Chondrocyte (in vitro differentiated cells): ENCODE measurements at places on chromosomes 7 and 10.

- no peak for DNase-seq
Observed at GRCh38 chr10:20976891-20977290, 79.8 kb upstream of the NEBL start.

GRCh38 chr7:111012799-111013675 lies 77.9 kb upstream of the LRRN3 start:
- no peak for DNase-seq

DNA sequence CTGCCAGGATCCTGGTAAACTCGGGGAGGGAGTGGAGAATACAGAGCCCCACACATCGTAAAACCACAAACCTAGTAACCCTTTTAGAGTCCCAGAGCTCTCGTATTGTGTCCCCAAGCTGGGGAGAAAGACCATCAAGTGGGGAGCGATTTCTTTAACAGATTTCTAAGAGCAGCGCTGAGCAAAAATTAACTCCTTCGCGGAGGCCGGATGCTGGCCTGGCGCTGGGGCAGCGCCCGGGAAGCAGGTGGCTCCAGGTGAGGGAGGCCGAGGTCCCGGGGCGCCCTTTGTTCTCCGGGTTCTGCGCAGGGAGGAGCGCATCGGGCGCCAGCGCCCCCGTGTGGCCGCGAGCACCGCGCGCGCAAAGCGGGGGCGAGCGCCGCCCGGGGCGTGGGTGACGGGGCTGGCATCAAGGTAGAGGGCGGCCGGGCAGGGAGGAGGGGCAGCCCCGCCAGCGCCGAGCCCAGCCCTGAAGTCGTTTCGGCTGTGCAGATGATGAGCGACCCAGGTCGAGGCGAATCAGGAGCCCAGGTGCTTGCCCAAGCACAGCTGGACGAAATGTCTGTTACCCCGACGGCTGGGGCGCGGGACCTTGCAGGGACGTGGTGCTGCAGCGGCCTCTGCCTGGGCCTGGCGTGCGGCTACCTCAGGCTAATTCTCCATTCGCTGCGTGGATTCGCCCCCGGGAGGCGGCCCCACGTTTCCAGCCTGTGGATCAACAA lies 10.4 kb upstream of the FGFR2 start:
- peak; percentile 87 for DNase-seq

DNA sequence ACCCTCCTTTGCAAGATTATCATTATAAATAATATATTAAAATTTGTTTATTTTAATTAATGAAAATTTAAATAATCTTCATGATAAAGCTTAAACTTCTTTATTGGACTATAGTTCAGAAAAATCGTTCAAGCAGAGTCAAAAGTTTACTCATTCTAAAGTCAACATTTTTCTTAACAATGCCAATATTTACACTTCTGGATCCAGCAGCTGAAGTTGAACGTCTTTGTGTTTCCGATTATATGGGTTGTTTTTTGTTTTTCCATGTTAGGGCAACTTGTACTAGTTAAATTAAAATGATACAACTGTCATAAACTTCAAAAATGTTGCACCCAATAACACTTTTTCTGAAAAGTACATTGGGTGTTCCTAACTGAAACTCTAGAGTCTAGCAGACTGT lies 43.8 kb downstream of the GRB10 start:
- no peak for DNase-seq

GRCh38 chr7:97667359-97667758 lies 64.5 kb upstream of the TAC1 start:
- no peak for DNase-seq

DNA sequence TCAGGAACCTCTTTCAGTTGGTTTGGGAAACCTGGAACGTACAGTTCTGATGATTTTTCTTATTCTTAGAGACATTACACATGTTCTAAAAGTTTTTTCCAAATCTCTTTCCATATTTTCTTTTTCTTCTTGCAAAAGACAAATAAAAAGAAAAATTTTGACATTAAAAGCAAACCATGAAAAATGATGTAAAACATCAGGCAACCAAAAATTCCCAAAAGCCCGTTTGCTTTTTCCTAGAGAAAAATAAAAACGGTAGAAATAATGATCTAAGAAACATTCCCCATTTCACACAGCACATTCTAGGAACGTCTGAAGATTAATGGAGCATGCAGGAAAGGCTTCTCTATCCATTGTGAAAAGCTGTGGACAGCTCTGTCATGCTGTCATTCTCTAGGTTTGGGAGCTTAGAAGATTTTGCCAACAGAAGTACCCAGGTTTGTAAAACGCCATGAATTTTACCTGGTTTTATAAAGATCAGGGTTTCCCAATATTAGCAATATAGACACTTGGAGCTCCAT lies 11.2 kb upstream of the PRTFDC1 start:
- no peak for DNase-seq

- DNase-seq = no peak
Observed at GRCh38 chr7:139713061-139713460, 64.7 kb downstream of the HIPK2 start.

GRCh38 chr10:126405239-126405775 lies 17.0 kb upstream of the ADAM12 start:
- no peak for DNase-seq

DNA sequence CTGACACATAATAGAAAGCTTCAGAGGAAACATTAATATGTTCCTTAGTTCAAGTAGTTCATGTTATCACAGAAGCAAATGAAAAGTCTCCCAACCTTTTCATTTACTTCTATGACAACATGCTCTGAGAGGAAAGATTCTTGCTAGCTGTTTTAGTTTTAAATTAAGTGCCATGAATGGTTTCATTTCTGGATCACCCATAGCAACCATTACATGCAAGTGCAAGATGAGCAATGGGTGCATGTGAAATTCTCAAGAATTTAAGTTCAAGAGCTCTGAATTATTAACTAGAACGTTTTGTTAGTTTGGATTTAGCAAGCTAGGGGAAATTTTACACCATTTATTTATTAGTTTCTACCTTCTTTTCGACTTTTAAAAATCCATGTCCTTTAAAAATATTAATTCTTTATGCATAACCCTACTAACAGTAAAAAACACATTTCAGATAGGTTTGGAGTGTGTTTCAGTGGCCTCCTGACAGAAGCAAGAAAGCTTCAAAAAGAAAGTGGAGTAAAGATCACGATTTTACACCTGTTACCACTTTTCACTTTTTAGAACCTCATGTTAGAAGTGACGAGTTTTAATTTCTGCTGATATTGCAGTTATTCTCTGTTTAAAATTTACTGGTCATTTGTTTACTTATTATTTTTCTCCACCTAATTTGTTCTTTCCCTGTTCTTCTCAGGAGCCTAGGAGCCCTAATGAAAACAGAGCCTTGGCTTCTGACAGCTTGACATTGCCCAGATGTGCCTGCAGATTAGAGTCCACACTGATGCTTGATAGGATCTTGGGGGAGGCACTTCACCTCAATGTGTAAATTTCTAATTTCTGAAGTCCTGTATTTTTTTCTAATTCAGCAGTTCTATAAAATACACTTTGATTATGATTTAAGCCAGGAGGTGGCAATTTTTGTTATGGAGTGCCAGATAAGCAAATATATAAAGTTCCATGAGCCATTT lies 995.3 kb upstream of the PHF14 start:
- DNase-seq = no peak

- no peak for DNase-seq
Observed at GRCh38 chr7:125391921-125392320, 462.3 kb upstream of the POT1 start.

DNA sequence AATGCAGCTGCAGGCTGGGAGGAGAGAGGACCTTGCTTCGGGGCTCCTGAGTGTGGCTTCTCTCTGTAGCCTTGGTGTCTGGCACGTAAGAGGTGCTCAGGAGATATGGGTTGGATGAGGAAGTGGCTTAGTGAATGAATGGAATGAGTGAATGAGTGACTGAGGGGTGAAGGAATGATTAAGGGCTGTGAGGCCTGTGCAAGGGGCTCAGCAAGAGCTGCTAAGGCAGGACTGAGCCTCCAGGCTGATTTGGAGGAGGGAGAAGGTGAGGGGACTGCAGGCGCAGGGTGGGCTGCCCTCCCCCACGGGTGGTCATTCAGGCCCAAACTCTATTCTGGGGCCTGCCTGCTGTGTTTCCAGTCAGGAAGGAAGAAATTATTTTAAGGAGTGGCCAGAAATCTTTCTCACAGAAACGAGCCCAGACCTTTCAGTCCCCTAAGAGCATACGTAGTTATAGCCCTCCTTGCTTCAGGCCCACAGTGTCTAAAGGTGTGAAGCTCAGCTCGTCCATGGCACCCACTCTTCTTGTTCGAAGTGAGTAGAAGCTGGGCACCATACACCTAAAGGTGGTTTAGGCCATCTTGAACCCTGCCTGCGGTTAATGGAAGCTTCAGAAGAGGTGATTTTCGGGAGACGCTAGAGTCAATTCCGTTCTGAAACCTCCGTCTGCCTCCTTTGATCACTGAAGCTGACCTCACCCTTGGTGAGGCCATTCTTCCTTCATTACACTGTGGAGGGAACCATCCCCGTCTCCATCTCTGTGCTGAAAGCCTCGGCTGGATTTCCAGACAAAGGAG lies 49.5 kb upstream of the SAMD8 start:
- no peak for DNase-seq
